Hepatic stellate cell (primary cell): ENCODE measurements at places on chromosomes 4 and X.

GRCh38 chrX:147962476-147962875, 18.7 kb upstream of the FMR1NB start:
- DNase-seq = no peak

- no peak for DNase-seq
These were observed at the start of gene NSUN7 for GRCh38 chr4:40749717-40750460. TSS of gene NSUN7 (plus strand) at chr4:40749955. CDS start at chr4:40750694, 739 bp downstream.

DNA sequence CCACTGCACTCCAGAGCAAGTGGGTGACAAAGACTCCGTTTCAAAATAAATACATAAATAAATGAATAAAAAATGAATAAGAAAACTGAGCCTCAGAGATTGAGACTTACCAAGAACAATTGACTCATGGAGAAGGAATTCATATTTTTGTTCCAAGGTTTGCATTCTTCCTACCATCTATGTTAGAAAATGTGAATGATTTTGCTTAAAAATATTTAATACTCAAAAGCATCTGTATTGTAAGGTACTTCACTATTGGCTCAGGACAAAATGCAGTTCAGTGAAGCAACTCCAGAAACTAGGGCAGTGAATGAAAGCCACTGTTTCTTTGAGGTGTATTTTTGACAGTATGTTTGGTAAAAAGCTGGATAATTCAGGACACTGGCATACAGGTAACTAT, 54.1 kb downstream of the XAGE2 start:
- peak; percentile 45 for DNase-seq

GRCh38 chr4:90025248-90025647, 101.9 kb upstream of the CCSER1 start:
- DNase-seq = no peak

DNA sequence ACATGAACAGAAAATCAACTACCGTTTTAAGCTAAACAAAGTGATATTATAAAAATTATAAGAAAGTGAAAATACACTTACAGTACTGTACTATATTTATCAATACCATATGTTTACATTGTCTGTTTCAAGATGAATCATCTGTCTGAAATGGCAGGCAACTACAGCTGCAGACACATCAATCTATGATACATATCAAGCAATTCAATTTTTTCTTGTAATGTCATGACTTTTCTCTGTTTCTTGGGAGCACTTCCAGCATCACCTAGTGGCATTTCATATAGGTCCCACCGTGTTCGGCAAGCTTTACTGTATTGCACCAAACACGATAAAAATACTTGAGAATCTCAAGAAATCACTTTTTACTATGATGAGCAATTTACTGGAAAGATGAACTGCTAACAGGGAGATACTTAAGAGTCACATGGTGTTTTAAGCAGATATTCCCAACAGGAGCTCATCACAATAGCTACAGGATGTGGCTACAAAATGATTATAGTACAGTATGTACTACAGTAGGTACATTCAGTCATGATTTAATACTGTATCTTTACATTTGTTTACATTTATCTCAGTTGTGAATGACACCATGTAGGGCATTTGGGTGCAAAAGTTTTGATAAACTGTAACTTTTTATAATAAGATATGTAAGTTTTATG, 207.4 kb downstream of the ADAM29 start:
- no peak for DNase-seq

GRCh38 chrX:153533091-153533490, 15.6 kb downstream of the ATP2B3 start:
- no peak for DNase-seq

DNA sequence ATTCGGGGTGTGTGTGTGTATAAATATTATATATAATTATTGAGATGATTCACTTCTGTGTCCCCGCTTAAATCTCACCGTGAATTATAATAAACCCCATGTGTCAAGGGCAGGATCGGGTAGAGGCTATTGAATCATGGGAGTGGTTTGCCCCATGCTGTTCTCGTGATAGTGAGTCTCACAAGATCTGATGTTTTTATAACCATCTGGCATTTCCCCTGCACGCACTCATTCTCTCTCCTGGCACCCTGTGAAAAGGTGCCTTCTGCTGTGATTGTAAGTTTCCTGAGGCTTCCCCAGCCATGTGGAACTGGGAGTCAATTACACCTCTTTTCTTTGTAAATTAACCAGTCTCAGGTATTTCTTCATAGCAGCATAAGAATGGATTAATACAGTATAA, 851.4 kb upstream of the AGA start:
- DNase-seq = no peak

GRCh38 chr4:154998284-154998683, 210.2 kb upstream of the NPY2R start:
- DNase-seq = no peak

DNA sequence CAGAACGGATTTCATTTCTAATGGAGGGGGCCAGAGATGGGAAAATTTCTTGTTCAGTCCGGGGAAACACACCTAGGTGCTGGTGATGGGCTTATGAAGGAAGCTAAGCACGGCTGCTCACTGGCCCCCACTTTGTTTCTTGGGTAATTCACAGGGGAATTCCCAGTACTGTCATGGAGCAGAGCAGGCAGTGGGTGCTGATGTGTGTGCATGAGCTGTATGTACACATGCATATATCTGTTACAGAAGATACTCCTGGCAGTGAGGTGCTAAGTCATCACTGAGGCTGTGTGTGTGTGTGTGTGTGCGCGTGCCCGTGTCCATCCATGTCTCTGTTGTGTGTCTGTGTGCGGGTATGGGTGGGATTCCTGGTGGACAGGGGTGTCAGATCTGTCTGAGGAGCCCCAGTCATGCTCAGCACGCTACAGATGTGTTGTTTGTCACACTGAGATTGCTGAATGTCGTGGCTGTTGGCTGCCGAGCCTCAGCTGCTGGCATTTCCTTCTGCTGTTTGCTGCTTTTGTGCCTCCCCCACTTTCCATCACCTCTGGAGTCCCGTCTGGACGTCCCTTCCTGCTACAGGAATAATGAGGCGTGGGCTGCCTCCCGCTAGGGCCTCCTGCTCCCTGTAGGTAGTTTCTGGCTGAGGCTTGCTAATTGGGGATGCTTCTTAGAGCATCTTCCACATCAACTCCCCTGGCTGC, 53.3 kb downstream of the JADE1 start:
- no peak for DNase-seq

DNA sequence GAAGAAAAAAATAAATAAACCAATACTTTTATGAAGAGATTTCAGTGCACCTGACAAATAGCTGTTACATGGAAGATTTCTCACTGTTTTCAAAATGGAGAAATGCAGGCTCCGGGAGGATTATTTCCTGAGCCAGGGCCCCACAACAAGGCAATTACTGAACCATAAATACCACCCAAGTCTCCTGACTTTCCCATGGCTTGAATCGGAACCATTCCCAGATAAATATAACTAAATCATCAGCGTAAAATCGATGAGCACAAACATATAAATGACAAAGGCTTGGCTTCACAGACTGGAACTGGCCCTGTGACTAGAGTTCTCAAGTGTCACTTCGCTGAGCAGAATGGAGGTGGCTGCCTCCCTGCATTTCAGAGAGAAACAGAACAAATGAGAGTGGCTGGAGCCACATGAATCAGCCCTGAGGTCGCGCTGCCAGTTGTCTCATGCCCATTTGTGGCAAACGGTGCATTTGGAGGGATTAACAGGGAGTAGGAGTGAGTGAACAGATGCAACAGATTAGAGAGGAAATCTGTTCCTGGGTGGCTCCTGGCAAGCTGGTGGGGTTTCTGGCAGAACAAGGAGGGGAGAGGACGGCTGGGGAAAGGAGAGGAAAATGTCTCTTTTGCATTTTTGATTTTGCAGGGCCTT, 57.3 kb upstream of the STIM2 start:
- no peak for DNase-seq

GRCh38 chr4:157221895-157222770, 1.6 kb downstream of the GRIA2 start:
- peak; percentile 34 for DNase-seq

- no peak for DNase-seq
These were observed 166.0 kb downstream of the STAG2 start for GRCh38 chrX:124127496-124127895.

DNA sequence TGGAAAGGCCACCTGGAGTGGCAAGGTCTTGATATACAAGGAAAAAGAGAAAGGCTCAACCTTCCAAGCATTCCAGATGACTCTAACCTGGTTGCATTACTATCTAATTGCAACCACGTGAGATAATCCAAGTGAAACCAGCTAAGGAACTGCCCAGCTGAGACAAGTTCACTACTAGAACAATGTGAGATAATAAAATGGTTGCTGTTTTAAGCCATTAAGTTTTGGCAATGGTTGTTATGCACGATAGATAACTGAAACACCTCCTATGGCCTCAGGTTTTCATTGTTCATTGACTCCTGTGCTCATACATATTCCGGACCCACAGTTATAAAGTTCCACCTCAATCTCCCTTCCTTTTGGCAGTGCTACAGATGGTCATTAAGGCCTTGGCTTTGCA, 9.2 kb upstream of the CXorf66 start:
- no peak for DNase-seq

- DNase-seq = no peak
These were observed 2360.1 kb downstream of the PCDH7 start for GRCh38 chr4:33080275-33080674.

GRCh38 chrX:70087857-70088630, 25.8 kb downstream of the OTUD6A start:
- peak; percentile 20 for DNase-seq

DNA sequence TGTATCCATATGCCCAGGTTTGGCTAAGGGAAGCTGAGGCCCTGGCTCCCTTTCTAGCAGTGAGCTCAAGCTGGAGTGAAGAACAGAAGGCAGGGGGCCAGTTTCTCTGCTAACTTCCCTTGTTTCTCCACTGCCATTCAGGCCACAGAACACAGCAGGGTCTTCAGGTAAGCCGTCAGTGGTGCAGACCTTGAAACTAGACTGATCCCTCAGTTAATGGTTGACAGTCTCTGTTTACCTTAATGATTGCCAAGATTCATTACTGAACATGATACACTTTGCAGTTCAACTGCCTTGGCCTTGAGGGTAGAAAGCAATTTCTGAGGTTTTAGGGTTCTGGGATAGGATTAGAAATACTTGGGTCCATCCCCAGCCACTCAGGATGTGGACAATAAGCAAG, 8.9 kb upstream of the GJB1 start:
- DNase-seq = no peak

DNA sequence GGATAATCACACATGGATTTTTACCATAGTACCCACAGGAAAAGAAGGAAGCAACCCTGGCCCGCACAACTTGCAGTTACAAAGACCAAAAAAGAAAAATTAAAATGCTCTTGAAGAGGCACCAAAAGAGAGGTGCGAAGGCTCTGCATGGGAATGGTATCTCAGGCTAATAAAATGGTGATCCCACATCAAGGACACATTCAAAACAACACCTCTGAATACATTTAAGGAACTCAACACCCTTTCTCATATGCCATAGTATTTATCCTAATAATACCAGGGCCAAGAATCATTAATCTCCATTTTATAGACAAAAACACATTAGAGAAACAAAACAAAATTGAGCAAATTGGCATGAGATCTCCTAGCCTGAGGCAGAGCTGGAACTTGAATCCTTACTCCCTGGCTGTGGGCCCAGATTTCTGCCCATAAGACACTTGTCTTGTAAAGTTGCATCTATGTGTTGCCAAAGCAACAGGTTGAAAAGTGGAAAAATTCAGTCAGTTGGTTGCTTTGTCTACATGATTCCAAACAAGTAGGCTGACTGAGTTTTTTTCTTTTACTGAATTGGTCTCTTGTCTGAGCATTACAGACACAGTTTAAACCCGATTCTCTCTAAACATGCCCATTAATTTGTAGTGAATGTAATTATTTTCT, 33.5 kb downstream of the GUCY2F start:
- no peak for DNase-seq

- peak; percentile 22 for DNase-seq
These were observed 79.8 kb upstream of the SMARCAD1 start for GRCh38 chr4:94127707-94128328.

GRCh38 chr4:138174981-138175794, 67.0 kb downstream of the SLC7A11 start:
- no peak for DNase-seq

- DNase-seq = no peak
These were observed 89.0 kb downstream of the SPRY1 start for GRCh38 chr4:123485601-123486000.

DNA sequence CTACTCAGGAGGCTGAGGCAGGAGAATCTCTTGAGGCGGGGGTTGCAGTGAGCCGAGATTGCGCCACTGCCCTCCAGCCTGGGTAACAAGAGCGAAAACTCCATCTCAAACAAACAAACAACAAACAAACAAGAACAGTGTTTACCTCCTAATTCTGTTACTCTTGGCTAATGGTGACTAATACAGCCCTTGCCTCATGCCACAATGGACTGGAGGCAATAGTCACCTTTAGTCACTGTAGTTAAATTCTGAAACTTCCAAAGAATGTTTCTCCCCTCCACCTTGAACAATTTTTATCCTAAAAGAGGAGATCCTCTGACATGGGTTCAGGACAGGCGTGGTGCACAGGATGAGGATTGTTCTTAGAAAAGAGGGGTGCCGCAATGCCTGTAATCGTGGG, 241.2 kb upstream of the CTSO start:
- DNase-seq = no peak

DNA sequence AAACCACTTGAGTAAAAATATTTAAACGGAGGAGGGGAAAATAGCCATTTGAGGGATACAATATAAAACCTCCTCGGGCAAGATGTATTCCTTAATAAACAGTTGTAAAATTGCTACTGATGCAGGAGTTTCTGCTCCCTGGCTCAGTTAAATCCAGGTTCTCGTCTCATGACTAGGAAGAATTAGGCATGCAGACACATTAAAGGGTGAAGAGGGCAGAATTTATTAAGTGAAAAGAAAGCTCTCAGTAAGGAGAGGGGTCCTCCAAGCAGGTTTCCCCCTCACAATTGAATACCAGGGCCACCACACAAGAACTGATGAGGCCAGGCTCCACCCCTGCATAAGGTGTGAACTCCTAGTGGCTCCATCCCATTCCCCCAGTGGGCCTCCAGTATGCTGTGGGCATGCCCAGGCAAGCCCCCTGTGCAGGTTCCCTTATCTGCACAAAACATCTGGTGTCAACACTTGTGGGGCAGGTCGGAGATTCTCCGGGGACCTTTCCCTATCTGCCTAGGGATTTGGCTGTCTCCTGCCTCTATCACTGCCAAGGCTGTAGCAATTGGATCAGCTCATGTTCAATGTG, 80.4 kb downstream of the HS6ST2 start:
- no peak for DNase-seq

DNA sequence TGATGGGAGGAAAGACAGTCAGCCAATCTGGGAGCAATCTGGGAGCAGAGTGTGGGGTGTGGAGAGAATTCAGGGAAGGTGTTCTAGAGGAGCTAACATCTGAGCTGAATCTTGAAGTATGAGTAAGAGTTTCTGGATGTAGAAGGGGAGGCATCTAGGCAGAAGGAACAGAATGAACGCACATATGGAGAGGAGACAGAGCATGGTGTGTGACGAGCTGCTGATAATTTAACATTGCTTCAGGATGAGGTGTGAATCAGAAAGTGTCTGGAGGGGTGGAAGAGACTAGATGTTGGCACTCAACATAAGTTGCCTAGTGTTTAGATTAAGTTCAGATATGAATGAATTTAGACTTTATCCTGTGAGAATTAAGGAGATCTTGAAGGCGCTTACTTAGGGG, 58.9 kb downstream of the CPE start:
- DNase-seq = no peak
